Esophagus muscularis mucosa (tissue), 4 donors: ENCODE measurements at places on chromosomes 5 and 9. TPM values are rescaled to one million over a fixed set of nuclear protein-coding genes. Genes with fewer than 3 reads are reported as not detected.

SPATA31C1 gene
- total RNA-seq, result not detected

ADAMTS6 gene
- 1.4 TPM for total RNA-seq

LEAP2 gene
- total RNA-seq, result 0.26 TPM

F12 gene
- total RNA-seq, result not detected

PKD2L2 gene
- total RNA-seq, result not detected

PFN3 gene
- total RNA-seq, result not detected

GRCh38 chr5:74174366-74174765, 466.2 kb downstream of the ENC1 start:
- no peak for DNase-seq

DNA sequence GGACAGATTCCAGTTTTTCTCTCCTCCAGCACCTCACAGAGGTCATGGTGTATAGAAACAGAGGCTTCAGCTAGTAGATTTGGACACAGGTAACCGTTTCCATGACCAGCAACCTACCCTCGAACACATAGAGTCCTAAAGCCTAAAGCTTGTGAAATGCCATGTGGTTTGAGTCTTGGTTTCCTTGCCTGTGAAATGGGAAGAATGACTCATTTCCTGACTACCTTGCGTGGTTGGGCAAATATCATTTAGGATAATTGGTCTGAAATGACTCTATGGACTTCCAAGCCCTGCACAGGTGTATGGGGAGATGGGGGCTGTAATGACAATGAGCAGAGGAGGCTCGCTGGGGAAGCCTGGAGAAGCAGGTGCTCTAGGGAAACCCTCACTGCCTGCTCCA, 134.6 kb downstream of the TTLL11 start:
- no peak for DNase-seq

- DNase-seq, result no peak
Measured at GRCh38 chr5:14309878-14310531, 166.9 kb downstream of the TRIO start.

DNA sequence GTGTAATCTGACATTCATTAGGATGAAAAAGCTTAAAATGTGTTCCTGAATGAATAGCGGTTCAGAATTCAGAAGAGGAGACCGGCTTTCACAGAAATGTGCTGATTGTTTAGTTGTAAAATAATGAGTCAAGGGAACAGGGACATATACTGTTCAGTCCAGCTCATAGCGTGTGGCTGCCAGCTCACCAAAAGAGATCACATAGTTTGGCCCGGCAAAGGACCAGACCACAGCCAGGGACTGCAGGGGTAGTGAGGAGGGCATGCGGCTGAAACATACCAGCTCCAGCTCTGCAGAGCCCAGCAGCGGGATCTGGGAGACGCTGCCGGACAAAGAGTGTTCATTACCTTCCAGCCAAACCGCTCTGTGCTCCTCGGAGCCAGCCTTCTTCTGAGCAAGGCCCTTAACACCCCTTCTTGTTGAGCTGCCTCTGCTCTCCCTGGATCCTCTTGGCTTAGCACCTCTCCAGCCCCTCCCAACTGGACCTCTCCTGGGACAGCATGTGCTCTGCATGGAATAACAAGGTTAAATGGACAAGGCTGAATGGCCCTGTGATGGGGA, 116.8 kb upstream of the CNTLN start:
- no peak for DNase-seq

- DNase-seq, result no peak
Measured at GRCh38 chr9:94945197-94946144, 219.0 kb downstream of the AOPEP start.

DNA sequence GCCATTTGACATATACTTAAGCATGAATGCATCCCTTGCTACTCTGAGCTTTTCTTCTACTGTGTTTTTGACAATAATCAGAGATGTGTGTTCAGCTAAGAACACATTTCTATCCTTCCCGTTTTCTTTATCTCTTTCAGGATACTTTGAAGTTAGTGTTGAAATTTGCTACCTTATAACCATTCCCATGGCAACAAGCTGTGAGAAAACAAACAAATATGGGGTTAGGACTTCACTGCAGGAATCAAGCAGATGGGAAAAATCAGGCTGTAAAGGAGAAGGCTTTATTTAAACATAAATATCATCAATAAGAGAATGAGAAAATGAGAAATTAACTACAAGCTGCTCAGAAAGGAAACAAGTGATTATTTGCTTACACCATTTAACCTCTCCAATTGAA, 35.2 kb downstream of the ZCCHC9 start:
- no peak for DNase-seq

- DNase-seq, result no peak
Measured at GRCh38 chr5:76490960-76491359, 87.9 kb downstream of the IQGAP2 start.

GRCh38 chr9:82466616-82467260, 478.2 kb downstream of the SPATA31D1 start:
- DNase-seq, result no peak

GRCh38 chr9:13915591-13916301, 398.2 kb downstream of the NFIB start:
- no peak for DNase-seq

- DNase-seq, result no peak
Measured at GRCh38 chr9:98109052-98109451, 10.0 kb downstream of the TRIM14 start.

GRCh38 chr5:59328709-59329296, 564.7 kb downstream of the PDE4D start:
- no peak for DNase-seq
